ENCODE measurements at places on chromosomes 16 and 17.

DNA sequence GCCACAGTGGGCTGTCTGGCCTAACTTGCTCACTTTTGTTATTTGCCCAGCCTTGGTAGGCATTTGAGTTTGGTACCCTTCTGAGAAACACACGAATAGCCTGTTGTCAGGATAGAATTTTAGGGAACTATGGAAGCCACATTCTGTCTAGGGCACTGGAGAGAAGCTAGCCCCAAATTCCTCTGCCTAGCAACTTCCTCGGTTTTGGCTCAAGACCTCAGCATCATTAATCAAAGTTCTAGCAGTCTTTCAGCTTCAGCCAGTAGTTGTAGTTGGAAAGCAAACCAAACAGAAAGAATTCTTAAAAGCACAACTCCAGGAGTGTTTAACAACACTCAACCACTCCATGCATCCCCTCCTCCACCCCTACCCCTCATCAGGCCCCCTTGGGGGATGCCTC lies 572.1 kb upstream of the PSMD7 start:
- DNase-seq = no peak

DNA sequence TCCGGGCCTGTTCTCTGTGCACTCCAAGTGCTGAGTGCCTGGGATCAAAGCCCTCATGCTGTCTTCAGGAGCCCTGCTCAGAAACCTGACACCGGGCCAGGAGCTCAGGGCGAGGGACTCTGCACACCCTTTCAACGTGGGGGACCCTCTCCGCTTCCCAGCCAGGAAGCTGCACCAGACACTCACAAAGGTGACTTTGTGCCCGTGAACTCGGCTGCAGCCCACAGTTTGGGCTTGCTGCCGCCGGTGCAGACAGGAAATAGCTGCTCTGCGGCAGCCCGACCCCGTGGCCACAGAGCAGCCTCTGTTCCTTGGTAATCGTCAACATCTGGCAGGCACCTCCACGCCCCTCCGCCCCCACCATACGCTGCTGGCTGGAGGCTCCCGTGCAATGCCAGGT lies 93.4 kb upstream of the METRNL start:
- peak; percentile 35 for DNase-seq

DNA sequence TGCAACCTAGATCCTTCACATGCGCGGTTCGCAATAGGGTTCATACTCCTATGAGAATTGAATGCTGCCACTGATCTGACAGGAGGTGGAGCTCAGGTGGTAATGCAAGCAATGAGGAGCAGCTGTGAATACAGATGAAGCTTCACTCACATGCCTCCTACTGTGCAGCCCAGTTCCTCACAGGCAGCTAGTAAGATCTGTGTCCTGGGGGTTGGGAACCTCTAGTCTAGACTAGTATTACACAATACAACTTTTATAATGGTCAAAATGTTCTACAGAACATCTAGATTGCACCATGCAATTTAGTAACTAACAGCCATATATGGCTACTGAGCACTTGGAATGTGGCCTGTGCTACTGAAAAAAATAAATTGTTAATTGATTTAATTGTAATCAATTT lies 26.7 kb downstream of the ABCA5 start:
- no peak for DNase-seq

DNA sequence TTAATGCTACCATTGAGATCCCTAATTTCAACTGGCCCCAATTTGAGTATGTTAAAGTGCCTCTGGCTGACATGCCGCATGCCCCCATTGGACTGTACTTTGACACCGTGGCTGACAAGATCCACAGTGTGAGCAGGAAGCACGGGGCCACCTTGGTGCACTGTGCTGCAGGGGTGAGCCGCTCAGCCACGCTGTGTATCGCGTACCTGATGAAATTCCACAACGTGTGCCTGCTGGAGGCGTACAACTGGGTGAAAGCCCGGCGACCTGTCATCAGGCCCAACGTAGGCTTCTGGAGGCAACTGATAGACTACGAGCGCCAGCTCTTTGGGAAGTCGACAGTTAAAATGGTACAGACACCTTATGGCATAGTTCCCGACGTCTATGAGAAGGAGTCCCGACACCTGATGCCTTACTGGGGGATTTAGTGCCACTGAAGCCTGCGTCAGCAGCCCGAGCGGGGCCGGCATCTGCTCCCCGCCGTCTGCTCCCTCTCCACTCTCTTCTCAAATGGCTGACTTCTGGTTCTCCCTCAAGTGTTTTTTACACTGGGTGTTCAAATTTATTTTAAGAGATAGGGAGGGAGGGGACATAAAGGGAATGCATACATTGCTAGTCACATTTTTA lies 22.9 kb downstream of the DUSP14 start:
- no peak for DNase-seq

- no peak for DNase-seq
Observed at GRCh38 chr17:58870747-58871146, 115.1 kb downstream of the PPM1E start.

GRCh38 chr16:30874244-30874820 lies 19.5 kb downstream of the BCL7C start:
- DNase-seq = peak; percentile 28

- DNase-seq = no peak
Observed at GRCh38 chr17:79930877-79931816, 91.9 kb upstream of the CBX4 start.

DNA sequence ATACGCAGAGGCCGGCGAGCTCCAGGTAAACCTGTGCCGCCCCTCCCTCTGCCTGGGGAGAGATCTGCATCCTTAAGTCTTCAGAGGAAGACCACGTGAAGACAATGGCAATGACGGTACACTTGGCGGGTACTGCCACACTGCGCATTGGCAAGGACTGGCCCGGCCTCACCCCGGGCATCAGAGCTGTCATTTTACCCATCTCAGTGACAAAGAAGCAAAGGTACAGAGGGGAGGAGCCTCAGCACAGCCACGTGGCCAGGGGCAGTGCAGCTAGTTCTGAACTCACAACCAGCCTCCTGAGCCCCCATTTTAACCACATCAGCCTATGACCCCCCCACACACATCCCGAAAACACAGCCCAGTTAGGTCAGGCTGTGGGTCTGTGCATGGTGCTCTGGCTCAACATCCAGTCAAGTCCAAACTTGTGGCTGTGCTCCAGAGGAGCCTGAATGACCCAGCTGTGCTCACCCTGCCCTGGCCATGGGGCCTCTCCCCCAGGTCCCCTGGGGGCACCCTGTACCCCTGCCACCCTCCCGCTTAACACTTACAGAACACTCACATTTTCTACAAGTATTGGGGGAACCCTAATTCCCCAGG lies 80.6 kb downstream of the C16orf95 start:
- no peak for DNase-seq

DNA sequence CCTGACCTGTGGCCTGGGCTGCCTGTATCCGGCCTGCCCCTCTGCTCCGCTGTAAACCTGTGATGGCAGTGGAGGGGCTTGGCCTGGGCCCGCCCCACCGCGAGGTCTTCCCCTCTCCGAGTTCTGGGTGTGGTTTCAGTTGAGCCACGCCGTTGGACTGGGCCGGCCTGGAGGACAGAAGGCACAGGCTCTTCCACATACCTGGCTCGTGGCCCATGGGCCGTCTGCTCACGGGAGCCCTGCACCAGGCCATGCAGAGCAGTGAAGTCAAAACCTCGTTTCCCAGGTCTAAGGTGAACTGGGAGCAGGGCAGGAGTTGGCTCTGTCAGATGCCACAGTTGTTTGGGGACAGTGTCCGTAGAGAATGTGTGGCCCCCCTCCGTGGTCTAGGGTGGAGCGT lies 5.6 kb upstream of the RNPS1 start:
- no peak for DNase-seq

DNA sequence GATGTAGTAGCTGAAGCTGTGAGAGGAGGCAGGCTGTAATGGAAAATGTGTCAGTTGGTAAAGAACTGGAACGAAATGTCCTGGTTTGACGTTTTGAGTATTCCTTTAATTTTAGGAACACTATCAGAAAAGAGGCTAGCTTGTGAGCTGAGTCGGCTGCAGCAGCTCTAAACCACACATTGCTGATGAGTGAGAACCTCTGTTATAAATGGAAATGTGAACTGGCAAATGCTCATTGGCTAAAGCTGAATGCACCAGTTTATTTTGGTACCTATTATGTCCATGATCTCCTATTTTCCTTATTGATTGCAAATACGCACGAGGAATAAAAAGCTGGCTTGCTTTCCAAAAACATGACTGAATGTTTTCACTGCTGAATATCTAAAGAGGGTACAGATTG lies 11.0 kb upstream of the WIPI1 start:
- no peak for DNase-seq

GRCh38 chr16:70646260-70647241 lies at the start of gene IL34:
Gene IL34, plus strand, starts transcription at chr16:70646559. Its CDS starts 389 bp downstream, at chr16:70646948.
- peak; percentile 5 for DNase-seq

DNA sequence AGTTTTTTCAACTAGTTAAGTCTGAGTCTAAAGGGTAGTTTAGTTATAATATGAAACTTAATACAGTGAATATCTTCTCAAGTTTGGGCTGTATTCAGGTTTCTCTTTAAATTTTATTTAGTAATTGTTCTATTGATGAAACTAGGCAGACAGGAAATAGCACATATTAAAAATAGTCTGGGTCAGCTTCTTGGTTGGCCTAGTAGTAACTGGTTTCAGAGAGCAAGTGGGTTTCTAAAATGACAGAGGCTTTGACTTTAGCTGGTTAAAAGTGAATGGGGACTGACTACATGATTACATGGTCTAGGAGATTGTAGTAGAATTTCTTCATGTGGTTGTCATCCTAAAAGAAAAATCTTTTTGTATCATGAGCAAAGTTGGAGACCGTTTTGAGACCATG lies 46.8 kb downstream of the OMG start:
- no peak for DNase-seq

DNA sequence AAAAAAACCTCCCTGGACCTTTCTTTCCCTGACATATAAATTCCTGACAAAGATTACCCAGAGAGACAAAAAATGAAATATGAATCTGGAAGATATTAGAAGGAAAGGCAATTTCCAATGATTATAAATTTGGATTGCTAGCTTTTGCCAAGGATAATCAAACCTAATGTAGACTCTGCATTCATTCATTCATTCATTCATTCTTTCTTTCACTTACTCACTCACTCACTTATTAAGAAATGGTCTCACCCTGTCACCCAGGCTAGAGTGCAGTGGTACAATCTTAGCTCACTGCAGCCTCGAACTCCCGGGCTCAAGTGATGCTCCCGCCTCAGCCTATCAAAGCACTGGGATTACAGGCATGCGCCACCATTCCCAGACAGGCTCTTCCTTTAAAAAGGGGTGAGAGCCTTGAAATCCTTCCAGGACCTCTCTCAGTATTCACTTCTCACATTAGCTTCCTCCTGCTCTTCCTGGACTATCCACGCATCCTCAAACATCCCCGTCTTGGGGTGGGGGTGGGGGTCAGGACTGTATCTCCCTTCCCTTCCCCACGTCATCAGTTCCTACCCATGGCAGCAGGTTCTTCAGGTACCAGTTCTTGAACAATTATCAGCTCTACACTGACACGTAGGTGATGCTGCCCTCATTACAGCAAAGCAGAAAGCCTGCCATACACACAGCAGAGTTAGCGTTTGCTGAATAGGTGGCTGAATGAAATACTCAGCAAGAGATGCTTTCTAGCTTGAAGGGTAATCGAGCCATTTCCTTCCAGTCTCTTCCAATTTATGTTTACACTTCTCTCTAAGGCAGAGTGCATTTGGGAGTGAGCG lies 19.8 kb downstream of the PRPSAP1 start:
- DNase-seq = no peak

- no peak for DNase-seq
Observed at GRCh38 chr16:27317320-27317719, 3.5 kb downstream of the IL4R start.

- DNase-seq = no peak
Observed at GRCh38 chr16:70494202-70494770, 29.1 kb downstream of the COG4 start.

- DNase-seq = no peak
Observed at GRCh38 chr16:22900863-22901262, 86.9 kb downstream of the HS3ST2 start.

GRCh38 chr16:4700997-4701743 lies 7.8 kb downstream of the NUDT16L1 start:
- no peak for DNase-seq

DNA sequence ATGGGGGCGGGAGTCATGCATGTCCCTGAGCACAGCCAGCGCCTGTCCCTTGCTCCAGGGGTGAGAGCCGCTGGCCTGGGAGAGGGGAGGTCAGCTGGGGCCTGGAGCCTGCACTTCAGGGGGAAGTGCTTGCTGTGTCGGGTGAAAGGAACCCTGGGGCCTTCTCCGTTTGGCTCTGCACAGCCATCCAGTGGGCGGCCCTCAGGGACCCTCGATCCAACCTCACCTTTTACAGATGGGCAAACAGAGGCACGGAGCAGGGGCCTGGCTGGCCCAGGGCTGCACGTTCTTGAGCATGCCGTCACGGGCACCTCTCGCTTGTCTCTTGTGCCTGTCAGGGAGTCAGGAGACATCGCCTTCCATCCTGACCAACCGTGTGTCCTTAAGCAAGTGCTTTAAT lies 1.8 kb downstream of the SNX20 start:
- DNase-seq = no peak

- DNase-seq = no peak
Observed at GRCh38 chr17:48149787-48150463, 42.4 kb downstream of the SNX11 start.

- no peak for DNase-seq
Observed at GRCh38 chr17:39671651-39672521, 3.6 kb downstream of the PNMT start.

- no peak for DNase-seq
Observed at GRCh38 chr17:77225265-77225664, 84.5 kb downstream of the SEC14L1 start.

DNA sequence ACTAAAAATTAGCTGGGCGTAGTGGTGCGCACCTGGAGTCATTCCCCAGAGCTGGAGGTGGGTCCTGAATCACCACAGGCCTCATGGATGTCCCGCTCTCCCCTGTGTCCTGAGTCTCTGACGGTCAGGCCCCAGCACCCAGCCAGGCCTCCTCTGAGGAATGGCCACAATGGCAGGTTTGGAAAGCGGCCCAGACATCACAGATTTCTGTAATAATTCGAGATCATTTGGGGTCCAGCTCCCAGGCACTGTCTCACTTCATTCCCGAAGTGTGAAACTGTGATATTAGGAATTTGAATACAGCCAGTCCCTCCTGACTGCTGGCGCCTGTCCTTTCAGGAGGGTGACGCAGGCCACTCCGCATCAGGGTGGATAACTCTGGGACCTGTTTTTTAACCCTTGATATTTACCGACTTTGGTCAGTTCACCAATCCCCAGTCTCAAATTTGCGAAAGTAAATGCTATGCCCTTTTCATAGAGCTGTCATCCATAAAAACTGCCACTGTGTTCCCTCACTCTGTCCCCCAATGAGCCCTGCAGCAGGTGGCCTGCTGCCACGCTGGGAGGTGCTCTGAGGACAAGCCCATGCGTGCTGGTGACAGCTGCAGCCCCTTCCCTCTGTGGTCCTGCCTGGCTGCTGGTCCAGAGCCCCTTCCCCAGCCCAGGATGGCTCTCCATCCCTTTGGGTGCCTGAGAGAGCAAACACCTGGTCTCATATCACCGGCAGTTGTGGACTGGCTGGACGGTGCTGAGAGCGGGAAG lies 28.3 kb upstream of the RPTOR start:
- DNase-seq = no peak

- DNase-seq = no peak
Observed at GRCh38 chr17:12867726-12868125, 78.4 kb downstream of the ARHGAP44 start.

- peak; percentile 40 for DNase-seq
Observed at GRCh38 chr17:45302649-45303173, 14.1 kb downstream of the MAP3K14 start.

- peak; percentile 78 for DNase-seq
Observed at GRCh38 chr17:40075201-40075941, 12.6 kb downstream of the THRA start.

- DNase-seq = no peak
Observed at GRCh38 chr17:63126607-63127006, 160.6 kb downstream of the TANC2 start.

All from RPMI8226 (cell line).